ENCODE measurements at places on chromosomes 16 and 17. TPM values are rescaled to one million over a fixed set of nuclear protein-coding genes. Genes with fewer than 3 reads are reported as not detected.

The MRM3 gene
- 12.7 TPM for total RNA-seq

The CIAO3 gene
- total RNA-seq, result 20.5 TPM

The SDK2 gene
- 0.25 TPM for total RNA-seq

The TRPV3 gene
- total RNA-seq, result 2.1 TPM

- DNase-seq, result no peak
These were observed 111.0 kb upstream of the NETO2 start for GRCh38 chr16:47254756-47255155.

- DNase-seq, result no peak
These were observed 12.5 kb downstream of the SIAH1 start for GRCh38 chr16:48372744-48373143.

Data from right lobe of liver (tissue), 6 donors.